CD4-positive, alpha-beta memory T cell (primary cell): ENCODE measurements at places on chromosomes 13 and 19.

DNA sequence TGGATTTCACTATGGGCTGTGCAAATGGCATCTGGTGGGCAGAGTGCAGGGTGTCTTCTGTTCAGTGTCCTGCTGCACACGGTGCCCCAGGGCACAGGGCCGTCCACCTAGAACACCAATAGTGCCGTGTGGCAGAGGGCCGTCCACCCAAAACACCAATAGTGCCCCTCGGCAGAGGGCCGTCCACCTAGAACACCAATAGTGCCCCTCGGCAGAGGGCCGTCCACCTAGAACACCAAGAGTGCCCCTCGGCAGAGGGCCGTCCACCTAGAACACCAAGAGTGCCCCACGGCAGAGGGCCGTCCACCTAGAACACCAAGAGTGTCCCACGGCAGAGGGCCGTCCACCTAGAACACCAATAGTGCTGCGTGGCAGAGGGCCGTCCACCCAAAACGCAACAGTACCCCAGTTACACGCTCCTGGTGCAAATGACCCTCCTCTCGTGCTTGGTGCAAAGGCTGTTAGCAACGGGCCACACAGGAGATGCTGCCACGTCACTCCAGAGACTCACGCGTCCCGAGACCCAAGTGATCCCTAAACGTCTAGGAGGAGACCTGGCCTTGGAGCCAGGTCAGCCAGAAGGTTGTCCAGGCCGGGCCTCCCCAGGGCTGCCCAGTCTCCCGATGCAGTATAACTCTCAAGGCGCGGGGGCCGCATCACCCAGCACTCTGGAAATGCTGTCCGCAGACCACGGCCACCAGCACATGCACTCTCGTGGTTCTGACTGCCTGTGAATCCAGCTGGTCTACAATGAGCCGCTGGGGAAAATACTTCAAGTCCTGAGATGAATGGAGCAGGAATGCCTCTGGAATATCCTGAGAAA lies 51.5 kb downstream of the RASA3 start:
- no peak for DNase-seq

DNA sequence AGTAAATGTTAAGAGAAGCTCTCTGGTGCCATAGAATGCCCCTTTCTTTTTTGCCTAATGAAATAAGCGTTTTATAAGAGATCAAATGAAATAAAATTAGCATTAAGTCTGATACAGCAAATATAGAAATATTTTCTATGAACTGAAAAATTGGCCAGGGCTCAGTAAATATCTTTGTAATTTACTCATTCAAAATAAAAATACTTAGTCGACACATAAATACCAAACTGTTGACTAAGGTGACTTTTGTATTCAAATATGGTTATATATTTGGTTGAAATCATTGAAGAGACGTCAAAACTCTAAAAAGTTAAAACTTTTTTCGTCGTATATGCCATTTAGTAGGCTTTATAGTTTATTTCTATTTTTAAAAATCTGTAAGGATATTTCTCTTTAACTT lies 25.6 kb downstream of the IPO5 start:
- DNase-seq = no peak

- no peak for DNase-seq
Measured at GRCh38 chr19:51681286-51681941, 11.7 kb upstream of the SPACA6 start.

GRCh38 chr19:43524922-43525835 lies 1.8 kb downstream of the ETHE1 start:
- DNase-seq = peak; percentile 31

- no peak for DNase-seq
Measured at GRCh38 chr19:57210381-57210780, 19.1 kb downstream of the ZNF264 start.

GRCh38 chr19:2097203-2097885 lies 629 bp downstream of the IZUMO4 start:
- DNase-seq = peak; percentile 51

DNA sequence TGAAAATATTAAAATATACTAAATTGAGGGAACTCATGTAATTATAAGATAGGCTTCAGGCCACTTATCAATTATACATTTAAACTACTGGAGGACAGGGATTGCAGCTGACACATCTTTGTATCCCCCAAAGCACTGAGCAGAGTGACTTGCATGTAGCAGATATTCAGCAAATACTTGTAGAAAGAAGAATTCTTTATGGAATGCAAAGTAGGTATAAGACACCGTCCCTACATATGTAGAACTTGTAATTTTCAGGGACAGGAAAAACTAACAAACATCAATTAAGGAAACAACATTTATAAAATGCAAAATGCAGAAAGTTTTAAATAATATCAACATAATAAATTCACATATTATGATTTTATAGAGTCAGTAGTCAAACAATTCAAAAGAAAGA lies 719.2 kb downstream of the OLFM4 start:
- DNase-seq = no peak

- no peak for DNase-seq
Measured at GRCh38 chr13:47289567-47289966, 392.7 kb upstream of the HTR2A start.

- no peak for DNase-seq
Measured at GRCh38 chr13:59906413-59907049, 257.2 kb downstream of the DIAPH3 start.

- DNase-seq = peak; percentile 94
Measured at GRCh38 chr19:20661150-20661819, at the start of gene ZNF626. Gene ZNF626 (minus strand): TSS chr19:20661571. CDS start chr19:20661446, 125 bp downstream.

DNA sequence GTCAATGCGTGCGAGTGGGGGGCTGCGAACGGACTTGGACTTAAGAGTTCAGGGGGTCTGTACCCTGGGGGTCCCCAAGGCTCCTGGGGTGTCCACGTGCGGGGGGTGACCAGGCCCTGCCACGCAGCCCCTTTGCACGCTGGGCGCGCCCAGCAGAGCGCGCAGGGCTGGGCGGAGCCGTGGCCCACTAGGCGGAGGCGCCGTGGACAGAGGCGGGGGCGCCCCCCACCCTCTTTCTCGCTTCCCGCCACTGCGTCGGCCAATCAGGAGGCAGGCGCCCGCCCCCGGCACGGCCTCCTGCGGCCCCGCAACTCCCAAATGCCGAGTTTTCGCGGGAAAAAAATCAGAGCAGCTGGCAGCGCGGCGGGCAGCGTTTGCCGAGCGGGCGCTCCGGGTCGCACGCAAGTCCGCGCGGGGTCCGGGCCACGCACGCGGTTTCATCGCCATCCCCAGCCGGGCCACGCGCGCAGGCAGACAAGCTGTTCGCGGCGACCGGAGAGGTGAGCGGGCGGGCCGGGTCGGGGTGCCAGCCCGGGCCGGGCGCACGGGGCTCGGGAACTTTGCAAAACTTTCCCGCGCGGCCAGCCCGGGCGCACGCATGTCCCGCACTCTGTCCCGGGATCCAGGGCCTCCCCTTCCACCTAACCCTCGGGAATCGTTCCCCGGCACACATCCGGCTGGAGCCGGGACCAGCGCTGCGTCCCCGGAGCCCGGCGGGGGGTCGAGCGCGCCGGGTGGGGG lies at the start of gene UHRF1:
TSS of gene UHRF1 (plus strand) at position 346 of the 741 bp plus-strand sequence. CDS start 1,385 bp downstream, outside the sequence.
- no peak for DNase-seq

DNA sequence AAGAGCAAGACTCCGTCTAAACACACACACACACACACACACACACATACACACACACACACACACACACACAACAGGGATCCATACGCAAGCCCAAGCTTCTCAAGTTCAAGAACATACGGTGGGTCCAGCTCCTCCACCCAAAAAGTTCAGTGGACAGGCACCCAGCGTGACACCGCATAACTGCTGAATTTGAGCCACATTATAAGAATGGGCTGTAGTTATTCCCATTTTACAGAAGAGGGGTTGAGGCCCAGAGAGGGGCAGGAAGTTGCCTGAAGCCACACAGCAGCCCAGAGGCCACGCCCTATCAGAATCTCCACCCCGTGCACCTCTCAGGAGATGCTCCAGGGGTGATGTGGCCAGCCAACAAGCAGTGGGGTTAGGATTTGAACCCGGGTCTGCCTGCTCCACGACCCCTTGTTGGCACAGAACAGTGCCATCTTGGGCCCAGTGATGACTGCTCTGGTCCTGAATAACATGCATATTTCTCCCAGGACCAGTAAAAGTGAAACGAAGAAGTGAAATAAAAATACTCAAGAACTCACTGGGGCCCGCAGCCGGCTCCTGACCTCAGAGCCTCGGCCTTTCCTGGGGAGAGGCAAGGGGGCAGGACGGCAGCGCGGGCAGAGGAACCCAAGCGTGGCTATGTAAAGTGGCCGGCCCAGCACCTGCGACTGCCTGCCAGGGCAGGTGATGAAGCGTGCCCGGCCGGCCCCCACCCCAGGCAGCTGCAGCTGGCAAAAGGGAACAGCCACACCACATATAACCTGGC lies 61.9 kb downstream of the AP1M1 start:
- no peak for DNase-seq

GRCh38 chr13:99442273-99442895 lies 58.9 kb upstream of the TM9SF2 start:
- DNase-seq = peak; percentile 66

DNA sequence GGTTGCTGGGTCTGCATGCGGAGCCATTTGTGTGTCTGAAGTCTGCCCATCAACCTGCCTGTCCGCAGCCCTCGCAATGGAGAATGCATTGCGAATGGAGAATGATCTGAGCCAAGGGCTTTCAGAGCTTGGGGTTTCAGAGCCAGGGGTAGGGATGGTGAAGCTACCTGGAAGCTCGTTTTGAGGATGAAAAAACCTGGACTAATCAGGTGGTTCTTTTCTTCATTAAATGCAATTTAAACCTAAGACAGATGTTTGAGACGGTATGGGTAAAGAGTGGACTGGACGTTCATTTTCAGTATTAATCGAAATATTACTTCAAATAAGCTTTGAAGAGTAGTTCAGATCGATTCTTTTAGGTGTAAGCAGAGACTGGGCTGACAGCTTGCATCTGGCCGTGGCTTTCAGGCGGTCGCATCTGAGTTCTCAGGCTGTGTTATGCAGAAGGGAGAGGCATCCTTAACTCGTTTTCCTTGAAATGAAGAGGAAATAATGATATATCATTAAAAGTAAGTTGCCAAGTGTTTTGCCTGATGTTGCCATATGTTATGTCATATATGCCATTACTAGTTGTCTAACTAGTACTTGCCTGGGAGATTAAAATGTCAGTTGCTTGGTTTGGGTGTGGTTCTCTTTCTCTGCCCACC lies 801 bp downstream of the MCF2L start:
- no peak for DNase-seq

DNA sequence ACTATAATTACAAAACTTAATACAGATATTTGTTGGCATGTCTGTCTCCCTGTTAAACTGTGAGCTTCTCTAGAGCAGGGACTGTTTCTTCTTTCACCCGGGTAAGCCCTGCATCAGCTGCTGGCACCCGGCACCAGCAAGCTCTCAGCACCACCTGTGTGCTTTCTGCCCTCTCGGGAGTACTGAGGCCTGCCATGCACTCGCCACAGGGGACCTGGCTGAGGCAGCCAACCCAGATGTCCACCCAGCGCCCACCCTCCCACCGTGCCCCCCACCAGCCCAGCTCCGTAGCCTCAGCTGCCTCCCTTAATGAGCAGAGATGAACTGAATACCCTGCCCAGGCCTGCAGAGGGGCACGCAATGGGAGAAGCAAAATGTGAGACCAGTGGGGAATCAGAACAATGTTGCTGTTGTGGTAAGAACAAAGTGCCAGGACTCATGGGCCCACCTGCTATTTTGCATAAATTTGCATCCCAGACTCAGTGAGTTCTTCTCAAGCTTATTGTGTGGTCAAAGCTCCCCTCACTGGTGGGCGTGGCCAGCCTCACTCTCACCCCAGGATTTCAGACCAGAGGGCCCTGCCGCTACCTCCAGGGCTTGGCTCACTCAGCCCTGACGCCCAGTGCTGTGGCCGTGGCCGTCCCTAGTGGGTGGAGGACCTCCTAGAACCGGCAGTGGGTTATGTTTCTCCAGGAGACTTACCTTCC lies 14.6 kb upstream of the SERPINE3 start:
- DNase-seq = no peak

GRCh38 chr13:93029536-93029935 lies 197.1 kb upstream of the GPC6 start:
- DNase-seq = no peak

GRCh38 chr13:53357582-53357981 lies 329.0 kb downstream of the OLFM4 start:
- no peak for DNase-seq

GRCh38 chr13:99150575-99151361 lies 49.9 kb upstream of the UBAC2 start:
- DNase-seq = no peak

GRCh38 chr19:54506079-54506478 lies 3.4 kb downstream of the LAIR2 start:
- no peak for DNase-seq

DNA sequence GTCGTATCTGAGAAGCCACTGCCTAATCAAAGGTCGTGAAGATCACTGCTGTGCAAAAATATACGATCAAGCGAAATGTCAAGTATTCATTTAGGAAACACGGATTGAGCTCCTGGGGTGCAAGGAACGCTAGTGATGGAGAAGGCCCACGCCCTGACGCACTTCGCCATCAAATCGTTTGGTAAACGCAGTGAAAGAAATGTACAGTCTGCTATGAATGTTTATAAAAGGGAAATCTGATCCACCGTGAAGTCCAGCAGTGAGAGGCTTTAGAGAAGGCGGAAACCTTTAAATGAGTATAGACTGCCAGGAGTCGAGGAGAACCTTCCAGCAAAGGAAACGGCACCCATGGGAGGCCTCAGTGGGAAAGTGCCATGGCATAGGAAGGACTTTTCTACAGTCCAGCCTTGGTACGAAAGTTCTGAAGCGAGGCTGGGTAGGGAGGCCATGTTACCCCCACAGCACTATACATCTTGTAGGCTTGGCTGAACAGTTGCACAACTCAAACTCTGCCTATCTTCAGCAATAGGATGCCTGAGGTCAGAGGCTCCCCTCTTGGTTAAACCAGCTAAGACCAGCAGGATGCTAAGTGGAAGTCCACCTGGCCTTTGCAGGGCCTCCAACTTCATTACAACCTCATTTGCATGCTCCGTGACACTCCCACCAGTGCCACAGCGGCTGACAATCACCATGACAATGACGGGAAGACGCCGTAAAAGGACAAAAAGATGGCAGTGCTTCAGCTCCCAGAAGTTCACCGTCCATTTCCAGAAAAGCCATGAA lies 20.4 kb downstream of the PCID2 start:
- no peak for DNase-seq

GRCh38 chr13:45564133-45564776 lies 51.3 kb downstream of the ERICH6B start:
- no peak for DNase-seq

GRCh38 chr19:28446511-28446910 lies 766.4 kb downstream of the UQCRFS1 start:
- no peak for DNase-seq

- peak; percentile 62 for DNase-seq
Measured at GRCh38 chr19:13195678-13196077, 45.5 kb downstream of the IER2 start.

DNA sequence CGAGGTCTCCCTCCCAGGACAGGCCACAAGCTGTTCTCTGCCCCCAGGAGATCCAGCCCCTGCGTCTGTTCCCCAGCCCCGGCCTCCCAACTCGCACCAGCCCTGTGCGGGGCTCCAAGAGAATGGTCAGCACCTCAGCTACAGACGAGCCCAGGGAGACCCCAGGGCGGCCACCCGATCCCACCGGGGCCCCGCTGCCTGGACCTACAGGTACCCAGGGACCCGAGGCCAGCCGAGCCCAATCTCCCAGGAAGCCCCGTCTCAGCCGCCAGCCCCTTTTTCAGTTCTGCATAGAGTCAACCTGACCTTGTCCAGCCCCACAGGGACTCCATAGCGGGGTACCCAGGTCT lies 5.9 kb downstream of the PNPLA6 start:
- no peak for DNase-seq

GRCh38 chr19:55579766-55580621 lies 654 bp downstream of the ZNF579 start:
- DNase-seq = no peak

GRCh38 chr13:95176611-95177259 lies 124.5 kb downstream of the ABCC4 start:
- peak; percentile 15 for DNase-seq

GRCh38 chr19:11191273-11191755 lies 6.0 kb downstream of the KANK2 start:
- DNase-seq = no peak
